ENCODE measurements at places on chromosomes 5 and 9.

DNA sequence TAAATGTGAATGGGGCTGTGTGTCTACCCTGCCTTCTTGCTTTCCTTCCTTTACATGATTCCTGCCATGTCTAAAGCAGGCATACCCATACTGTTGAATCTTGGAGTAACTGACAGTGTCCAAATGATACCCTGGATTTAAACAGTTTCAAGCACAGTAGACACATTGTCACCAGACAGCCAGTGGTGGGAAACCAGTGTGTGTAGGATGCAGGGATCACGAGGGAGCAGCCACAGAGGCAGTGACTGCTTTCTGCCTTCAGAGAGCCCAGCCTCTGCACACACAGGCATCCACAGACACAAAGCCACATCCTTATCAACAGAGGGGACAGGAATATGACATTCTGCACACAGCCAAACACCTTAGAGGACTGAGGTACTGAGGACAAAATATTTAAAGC is 184.2 kb upstream of the TBCA start:
- DNase-seq = no peak

DNA sequence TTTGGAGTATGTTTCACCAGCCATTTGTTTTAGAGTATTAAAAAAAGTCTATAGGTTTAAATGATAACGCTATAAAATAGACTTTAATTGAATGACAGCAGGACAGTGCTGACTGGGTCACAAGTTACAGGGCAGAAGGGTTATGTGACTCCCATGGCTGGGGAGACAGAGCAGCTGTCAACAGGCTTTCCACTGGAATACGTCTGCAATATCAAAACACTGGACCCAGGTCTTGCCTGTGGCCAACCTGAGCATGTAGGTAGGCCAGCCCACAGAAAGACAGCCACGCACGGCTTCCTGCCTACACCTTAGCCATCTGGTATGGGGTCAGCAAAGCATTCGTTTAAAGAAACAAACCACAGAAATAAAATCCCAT is 80.7 kb downstream of the OTULIN start:
- DNase-seq = no peak

DNA sequence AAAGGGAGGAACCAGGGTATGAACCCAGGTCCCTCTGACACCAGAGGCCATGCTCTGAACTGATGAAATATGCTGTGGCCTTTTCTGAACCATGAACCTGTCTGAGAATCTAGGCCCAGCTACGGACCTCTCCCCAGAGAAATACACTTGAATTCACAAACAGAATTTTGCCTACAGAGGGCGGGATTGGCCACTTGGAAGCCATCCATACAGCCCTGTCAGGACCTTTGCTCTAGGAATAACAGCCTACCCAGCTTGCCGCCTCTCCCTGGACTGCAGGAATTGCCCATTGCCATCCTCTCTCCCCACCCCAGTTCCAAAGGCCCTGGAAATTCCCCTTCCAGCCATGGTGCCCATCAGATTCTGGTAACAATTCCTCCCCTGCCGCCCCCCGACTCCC is 26.6 kb downstream of the MORN5 start:
- DNase-seq = no peak

DNA sequence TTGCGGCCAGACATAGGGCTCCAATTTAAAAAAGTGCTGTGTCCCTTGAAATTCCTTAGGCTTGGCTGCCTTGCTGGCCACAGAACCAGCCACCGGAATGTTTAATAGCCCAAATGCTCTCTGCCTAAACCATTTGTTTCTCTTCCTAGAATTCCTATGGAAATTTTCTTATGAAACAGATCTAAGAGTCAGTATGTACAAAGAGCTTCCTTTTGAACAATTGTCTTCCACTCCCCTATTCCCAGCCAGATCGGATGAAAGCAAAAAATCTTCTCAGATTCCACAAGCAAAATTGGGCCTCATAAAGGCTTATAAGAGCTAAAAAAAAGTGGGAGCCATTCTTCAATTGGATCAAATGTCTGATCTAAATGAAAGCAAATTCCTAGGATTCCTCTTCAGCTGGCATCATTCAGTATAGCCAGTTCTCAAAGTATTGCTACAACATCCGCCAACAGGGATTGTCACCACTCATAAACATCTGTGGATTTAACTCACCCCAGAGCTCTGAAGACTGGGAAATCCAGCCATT is 104.3 kb downstream of the CEMIP2 start:
- no peak for DNase-seq

- peak; percentile 11 for DNase-seq
Measured at GRCh38 chr5:43485406-43485805, 1.7 kb upstream of the TMEM267 start.

DNA sequence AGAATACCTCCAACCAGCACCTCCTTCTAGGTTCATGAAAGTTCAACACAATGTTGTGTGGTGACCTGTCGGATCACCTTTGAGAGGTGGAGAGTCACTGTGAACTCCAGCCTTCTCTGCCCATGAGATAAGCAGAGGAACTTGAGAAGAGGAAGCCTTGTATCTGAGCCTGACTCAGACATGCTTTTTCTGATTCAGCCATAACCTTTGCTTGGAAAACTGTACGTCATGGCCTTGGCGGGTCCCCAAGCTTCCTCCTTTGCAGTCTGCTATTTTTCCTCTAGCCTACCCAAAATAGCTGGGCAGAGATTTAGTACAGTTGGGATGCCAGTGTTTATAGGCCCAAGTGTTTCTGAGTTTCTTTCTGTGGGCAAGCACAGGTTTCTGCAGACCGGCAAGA is 274.7 kb downstream of the CETN3 start:
- DNase-seq = no peak
